ENCODE measurements at places on chromosomes 7 and 10.
A peak's percentile ranks its signal among the peaks of the same experiment; 100 is the strongest.

- ATAC-seq = no peak
These were observed 974.6 kb upstream of the CELF2 start for GRCh38 chr10:10043083-10043482.

DNA sequence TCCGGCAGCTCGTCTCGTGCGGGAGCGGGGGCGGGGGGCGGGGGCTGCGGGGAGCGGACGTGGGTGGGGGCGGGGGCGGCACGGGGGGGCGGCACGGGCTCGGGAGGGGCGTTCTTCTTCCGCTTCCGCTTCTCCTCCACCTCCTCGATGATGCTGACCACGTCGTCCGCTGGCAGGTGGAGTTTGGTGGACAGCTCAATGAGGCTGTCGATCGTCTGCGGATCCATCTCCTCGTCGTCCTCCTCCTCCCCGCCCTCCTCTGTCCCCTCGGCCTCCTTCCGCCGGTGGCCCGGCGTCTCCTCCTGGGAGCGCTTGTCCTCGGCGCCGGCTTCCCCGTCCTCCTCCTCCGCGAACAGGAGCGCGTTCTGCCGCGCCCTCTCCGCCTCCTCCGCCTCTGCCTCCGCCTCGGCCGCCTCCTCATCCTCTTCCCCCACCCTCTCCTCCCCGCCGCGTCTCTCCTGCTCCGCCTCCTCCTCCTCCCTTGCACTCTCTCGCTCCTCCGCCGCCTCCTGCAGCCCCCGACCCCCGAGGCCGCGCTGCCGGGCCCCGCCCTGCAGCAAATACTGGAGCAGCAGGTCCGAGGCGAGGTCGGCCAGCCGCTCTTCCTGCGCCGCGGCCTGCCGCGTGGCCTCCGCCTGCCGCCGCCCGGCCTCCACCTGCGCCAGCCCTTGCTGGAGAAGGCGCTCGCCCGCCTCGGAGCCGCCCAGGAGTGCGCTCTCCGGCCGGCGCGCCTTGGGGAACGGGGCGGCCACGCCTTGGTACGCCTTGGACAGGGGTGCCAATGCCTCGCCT, 1.9 kb downstream of the VGF start:
- ATAC-seq = peak; percentile 11

DNA sequence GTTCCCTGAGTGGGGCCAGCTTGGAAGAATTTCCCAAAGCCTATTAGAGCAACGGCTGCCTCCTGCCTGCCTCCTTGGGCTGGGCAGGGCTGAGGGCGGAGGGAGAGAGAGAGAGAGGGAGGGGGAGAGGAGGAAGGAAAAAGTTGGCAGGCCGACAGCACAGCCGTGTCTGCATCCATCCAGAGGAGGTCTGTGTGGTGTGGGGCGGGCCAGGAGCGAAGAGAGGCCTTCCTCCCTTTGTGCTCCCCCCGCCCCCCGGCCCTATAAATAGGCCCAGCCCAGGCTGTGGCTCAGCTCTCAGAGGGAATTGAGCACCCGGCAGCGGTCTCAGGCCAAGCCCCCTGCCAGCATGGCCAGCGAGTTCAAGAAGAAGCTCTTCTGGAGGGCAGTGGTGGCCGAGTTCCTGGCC, at the start of gene AQP1:
AQP1 (plus strand) TSS at position 293 of the 409 bp plus-strand sequence; CDS start at position 350, 57 bp downstream.
- peak; percentile 90 for ATAC-seq

GRCh38 chr7:92809760-92810573, 26.4 kb downstream of the CDK6 start:
- peak; percentile 71 for ATAC-seq

DNA sequence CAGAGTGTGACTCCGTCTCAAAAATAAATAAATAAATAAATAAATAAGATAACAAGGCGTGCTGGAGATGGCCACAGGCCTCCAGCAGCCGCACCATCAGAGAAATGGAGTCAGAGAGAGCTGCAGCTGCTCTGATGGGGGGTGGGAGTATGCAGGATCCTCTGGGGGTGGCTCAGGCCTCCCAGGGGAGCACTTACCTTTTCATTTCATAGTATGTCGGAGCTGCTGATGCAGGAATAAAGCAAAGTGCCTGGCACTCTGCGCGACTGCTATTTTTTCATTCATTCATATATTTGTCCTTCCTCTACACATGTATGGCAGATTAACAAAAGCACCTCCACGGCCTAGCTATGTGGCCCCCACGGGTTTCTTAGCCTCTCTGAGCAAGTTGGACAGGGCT, 175.9 kb downstream of the CUX1 start:
- no peak for ATAC-seq

DNA sequence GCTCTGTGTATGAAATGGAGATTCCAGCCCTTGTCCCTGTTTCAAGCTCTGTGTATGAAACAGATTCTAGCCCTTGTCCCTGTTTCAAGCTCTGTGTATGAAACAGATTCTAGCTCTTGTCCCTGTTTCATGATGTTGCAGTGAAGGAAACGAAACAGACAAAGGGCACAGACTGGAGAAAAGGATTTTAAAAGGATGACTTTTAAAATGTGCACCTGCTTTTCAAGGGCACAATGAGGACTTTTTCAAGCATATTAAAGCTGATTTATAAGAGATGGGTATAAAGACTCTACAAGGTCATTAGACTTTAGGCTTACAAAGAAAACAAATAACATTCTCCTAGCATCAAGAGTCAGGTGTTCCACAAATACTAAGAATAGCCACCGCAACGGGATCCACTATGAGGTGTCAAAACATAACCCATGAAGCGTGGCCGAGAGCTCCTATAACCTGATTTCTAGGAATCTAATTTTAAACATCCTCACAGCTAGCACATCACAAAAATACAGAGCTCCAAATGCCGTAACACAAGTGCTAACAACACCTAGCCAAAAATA, 29.0 kb downstream of the DIP2C start:
- ATAC-seq = no peak

GRCh38 chr7:54738737-54739136, 20.3 kb downstream of the SEC61G start:
- no peak for ATAC-seq

DNA sequence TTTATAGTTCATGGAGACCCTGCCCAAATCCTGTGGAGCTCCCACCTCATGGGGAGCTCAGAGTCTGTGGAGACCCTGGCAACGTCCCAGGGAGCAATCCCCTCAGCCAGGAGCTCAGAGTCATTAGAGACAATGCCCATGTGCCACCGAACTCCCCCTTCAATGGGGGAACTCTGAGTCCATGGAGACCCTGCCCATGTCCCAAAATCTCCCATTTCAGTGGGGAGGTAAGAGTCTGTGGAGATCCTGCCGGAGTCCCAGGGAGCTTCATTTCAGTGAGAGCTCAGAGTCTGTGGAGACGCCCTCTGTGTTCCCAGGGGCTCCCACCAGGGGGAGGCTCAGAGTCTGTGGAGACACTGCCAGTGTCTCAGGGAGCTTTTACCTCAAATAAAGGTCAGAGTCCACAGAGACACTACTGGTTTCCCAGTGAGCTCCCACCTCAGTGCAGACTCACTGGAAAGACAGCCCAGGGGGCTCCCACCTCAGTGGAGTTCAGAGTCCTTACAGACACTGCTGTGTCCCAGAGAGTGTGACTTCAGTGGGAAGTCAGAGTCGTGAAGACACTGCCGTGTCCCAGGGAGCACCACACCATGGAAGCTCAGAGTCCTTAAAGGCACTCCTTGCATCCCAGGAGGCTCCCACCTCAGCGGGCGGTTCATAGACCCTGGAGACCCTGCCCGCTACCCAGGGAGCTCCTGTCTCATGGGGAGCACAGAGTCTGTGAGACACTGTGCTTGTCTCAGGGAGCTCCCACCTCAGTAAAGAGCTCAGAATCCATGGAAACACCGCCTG, 5.0 kb downstream of the MYO1G start:
- ATAC-seq = no peak

GRCh38 chr10:87935290-87936141, 72.1 kb downstream of the PTEN start:
- ATAC-seq = no peak

- ATAC-seq = no peak
These were observed 182.9 kb upstream of the SHH start for GRCh38 chr7:155995183-155995612.

DNA sequence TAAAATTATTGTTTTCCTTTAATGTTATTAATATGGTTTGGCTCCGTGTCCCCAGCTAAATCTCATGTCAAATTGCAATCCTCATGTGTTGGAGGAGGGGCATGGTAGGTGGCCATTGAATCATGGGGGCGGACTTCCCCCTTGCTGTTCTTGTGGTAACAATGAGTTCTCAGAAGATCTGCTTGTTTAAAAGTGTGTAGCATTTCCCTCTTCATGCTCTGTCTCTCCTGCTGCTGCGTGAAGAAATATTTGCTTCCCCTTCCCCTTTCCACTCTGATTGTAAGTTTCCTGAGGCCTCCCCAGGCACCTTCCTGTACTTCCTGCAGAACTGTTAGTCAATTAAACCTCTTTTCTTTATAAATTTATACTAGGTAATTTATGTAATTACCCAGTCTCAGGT, 27.5 kb downstream of the VIM start:
- ATAC-seq = no peak

DNA sequence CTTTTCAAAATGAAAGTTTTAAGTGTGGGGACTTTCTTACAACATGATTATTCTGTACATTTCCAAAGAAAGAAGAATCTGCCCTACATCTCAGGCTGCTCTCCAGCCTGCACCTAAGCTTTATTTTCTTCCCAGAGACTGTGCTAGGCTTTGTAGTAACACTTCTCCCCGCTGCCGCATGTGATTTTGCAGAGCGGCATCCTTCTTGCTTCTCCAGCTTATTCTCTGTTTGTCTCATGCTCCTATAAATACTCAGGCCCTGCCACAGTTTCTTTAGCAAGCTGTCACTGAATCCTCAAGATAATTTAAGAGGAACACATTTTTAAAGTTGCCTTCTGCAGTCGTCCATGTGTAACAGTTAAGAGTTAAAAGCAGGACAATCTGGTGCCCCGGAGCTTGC, 53.5 kb downstream of the INSYN2A start:
- ATAC-seq = no peak

GRCh38 chr10:111131168-111131799, 54.5 kb downstream of the ADRA2A start:
- no peak for ATAC-seq

DNA sequence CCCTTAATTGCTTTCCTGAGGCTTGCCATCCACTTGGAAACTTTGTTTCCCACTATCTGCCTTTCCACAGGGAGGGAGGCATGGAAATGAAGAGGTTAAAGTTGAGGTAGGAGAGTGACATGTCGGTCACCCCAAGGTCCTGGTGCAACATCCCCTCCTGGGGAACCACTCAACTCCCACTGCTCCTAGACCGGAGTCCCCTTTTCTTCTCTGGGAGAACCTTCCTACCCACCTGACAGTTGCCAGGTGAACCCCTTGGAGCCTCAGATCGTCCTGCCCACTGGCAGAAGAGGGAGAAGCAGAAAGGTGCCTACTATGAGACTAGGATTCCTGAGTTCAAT, 21.7 kb downstream of the IMPDH1 start:
- ATAC-seq = no peak

- no peak for ATAC-seq
These were observed 40.4 kb upstream of the DLX5 start for GRCh38 chr7:97064972-97065587.

GRCh38 chr10:7048061-7048460, 362.8 kb downstream of the SFMBT2 start:
- no peak for ATAC-seq

GRCh38 chr10:12320892-12321291, 28.5 kb upstream of the CAMK1D start:
- ATAC-seq = no peak

DNA sequence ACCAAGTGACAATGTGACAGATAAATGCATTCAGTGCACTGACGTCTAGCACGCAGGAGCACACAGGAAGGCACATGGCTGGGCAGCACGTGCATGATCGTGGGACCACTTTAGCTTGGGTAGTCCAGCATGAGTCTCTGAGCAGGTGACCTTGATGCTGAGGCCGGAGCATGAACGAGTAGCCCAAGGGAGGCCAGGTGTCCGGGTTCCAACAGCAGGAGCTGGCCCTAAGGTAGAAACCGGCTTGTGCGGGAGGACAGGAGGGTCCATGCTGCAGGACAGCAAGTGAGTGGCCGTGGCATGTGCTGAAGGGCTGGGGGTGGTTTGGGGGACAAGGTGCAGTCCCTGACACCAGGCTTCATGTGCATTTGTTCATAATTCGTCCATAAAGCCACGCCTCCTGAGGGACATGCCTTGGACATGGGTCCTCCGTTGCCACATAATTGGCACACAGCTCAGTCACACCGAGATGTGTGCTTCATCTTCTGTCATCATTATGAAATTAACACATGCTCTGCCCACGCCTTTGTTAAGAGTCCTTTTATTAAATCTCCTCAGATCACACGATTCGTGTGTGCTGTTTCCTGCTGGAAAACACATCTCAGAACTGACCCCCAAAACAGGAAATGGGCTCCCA, 3.1 kb upstream of the STK32C start:
- no peak for ATAC-seq

DNA sequence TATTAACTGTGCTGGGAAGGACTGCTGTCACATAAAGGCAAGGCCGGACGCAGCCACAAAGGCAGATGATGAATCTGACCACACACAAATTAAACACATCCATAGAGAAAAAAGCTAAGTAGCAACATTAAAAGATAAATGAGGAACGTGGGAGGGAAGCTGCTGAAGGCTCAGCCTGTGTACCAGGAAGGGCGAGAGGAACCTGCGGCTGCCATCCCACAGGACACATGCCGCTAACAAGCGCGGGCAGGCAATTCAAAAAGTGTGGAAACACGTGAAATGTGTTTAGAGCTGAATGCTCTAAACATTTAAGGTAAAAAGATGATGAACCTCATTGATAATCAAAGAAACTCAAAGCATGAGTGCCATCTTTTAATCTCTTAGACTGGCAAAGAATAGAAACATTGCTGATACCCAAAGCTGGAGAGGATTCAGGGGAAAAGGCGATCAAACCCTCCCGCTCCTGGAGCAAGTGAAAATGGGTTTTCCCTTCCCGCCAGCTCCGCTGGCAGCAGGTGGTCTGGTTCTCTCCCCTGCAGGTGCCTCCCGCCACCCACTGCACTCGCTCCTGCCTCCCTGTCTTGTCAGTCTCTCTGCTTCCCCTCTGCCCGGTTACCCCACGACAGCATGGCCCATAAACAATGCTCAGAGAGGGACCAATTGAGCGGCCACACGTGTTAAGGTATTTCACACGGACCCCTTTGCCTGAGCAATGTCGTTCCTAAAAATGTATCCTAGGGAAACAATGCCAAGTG, 4.2 kb downstream of the STK32C start:
- no peak for ATAC-seq

- ATAC-seq = no peak
These were observed 57.9 kb upstream of the INPP5A start for GRCh38 chr10:132479603-132480221.

- ATAC-seq = no peak
These were observed 162.0 kb upstream of the HABP2 start for GRCh38 chr10:113390896-113391295.

GRCh38 chr7:98107313-98107721, 655 bp downstream of the LMTK2 start:
- no peak for ATAC-seq

DNA sequence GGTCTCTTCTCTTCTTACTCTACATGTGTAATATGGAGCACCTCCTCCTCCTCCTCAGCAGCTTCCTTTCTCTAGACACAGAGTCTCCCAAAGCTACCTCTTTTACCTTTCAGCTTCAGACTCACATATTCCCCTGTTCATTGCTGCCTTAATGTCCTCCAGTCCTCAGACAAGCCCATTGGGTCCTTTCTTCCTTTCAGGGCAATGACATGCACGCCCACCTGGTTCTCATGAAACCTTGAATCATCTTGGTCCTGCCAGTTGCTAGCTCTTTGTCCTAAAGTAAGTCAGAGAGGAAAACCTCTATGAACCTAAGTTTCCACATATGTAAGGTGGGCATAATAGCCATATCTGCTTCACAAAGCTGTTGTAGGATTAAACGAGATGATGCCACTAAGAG, 227.0 kb downstream of the RPS24 start:
- no peak for ATAC-seq

- no peak for ATAC-seq
These were observed 143.3 kb downstream of the GRID1 start for GRCh38 chr10:86223256-86223655.
